ENCODE measurements at places on chromosomes 5 and 9. TPM values are rescaled to one million over a fixed set of nuclear protein-coding genes. Genes with fewer than 3 reads are reported as not detected.

GRCh38 chr9:79976257-79977073 lies 404.7 kb downstream of the TLE4 start:
- no peak for DNase-seq

GRCh38 chr9:93051680-93052089 lies 6.8 kb upstream of the SUSD3 start:
- DNase-seq = peak; percentile 84

ZFP37 gene
- polyA plus RNA-seq = not detected

SPOCK1 gene
- 3.8 TPM for polyA plus RNA-seq

DNA sequence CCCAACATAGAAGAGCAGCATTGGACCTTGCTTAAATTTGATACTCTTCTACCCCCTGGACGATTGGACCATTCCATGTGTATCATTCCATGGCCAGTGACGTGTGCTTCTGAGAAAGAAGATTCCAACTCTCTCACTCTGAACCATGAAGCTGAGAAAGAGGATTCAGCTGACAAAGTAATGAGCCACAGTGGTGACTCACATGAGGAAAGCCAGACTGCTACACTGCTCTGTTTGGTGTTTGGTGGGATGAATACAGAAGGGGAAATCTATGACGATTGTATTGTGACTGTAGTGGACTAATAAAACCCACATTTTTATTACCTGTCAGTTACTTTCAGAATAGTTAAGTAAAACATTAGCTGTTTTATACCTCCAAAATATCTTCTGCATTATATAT lies 7.5 kb downstream of the HSPA5 start:
- no peak for DNase-seq

- no peak for DNase-seq
Observed at GRCh38 chr5:74643111-74643562, 2.6 kb upstream of the ENC1 start.

DNA sequence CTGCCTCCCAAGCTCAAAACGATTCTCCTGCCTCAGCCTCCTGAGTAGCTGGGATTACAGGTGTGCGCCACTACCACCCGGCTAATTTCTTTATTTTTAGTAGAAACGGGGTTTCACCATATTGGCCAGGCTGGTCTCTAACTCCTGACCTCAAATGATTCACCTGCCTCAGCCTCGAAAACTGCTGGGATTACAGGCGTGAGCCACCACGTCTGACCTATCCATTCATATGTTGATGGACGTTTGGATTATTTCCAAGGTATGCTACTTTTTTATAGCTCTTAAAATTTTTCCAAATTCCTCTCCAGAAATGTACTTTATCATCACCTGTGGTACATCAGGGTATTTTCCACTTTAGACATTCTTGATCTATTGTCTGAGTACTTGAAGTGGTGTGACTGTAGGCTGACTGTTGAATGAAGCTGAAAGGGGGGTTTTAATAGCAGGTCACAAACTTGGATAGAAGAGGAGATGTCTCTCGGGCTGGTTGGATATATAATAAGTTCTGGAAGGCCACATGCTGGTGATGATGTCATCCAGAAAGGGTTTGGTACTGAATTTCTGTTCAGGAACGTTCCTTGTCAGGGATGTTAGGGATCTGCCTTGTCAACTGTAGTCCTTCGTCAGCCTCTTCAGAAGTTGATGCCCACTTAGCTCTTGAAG lies 7.4 kb downstream of the CTNNA1 start:
- DNase-seq = no peak

GRCh38 chr5:142065273-142065672 lies 43.3 kb upstream of the NDFIP1 start:
- no peak for DNase-seq

FAM81B gene
- polyA plus RNA-seq = not detected

GAS1 gene
- polyA plus RNA-seq = 9.0 TPM

- DNase-seq = no peak
Observed at GRCh38 chr9:20740929-20741582, 57.0 kb downstream of the FOCAD start.

- DNase-seq = no peak
Observed at GRCh38 chr9:34190996-34191892, 12.4 kb downstream of the UBAP1 start.

COL27A1 gene
- 1.4 TPM for polyA plus RNA-seq

GRCh38 chr5:78334811-78335210 lies 25.6 kb upstream of the SCAMP1 start:
- DNase-seq = no peak

GRCh38 chr9:81590688-81591087 lies 98.7 kb downstream of the TLE1 start:
- no peak for DNase-seq

GRCh38 chr9:36876056-36876455 lies 158.0 kb downstream of the PAX5 start:
- DNase-seq = peak; percentile 30

- DNase-seq = no peak
Observed at GRCh38 chr9:92600462-92601261, 64.9 kb upstream of the ECM2 start.

ADAMTS6 gene
- 0.74 TPM for polyA plus RNA-seq

DNA sequence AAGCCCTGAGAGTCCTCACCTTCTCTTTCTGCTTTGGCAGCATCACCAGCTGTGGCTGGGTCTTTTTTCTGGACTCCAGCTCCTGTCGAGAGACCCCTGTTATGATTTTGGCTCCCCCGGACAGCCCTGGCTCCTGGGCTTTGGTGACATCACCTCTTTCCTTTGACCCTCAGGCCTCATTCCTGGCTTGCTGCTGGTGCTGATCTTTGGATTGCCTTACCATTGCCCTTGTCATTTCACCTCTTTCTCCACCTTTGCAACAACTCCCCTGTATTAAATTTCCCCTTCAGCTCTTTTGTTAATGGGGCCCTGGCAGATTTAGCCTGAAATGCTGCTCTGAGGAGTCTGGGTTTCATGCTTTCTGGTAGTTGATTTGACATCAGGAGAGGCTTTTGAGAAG lies 322.8 kb downstream of the ZSWIM6 start:
- DNase-seq = no peak

SMC5 gene
- 14.3 TPM for polyA plus RNA-seq

CXCL14 gene
- 46.2 TPM for polyA plus RNA-seq

- DNase-seq = no peak
Observed at GRCh38 chr5:38541174-38541725, 15.2 kb downstream of the LIFR start.

- DNase-seq = no peak
Observed at GRCh38 chr9:14082732-14083131, 231.2 kb downstream of the NFIB start.

GAPT gene
- 0.60 TPM for polyA plus RNA-seq

MCC gene
- polyA plus RNA-seq = 1.2 TPM

DNA sequence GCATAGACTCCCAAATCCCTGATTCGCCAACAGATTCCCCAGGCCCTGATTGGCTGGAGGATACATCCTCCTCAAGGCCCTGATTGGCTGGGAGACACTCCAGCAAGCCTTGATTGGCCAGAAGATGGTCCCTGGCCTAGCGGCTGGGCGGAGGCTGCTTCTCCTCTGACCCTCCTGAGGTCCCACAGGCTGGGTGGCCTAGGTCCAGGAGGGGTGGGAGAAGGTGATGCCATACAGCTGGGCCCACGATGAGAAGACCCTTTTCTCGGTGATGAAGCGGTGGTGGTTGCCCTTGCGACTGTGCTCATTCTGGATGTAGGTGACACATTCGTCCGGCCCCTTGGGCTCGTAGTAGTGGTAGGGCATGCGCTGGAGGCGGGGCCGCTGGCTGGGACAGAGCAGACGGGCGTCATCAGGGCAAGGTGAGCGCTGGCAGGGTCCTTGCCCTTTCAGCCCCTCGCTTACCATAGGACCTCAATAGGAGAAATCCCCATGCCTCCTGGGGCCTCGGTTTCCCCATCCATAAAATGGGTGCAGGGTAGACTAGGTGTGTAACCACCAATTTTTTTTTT lies 9.0 kb upstream of the AK1 start:
- DNase-seq = no peak

DNA sequence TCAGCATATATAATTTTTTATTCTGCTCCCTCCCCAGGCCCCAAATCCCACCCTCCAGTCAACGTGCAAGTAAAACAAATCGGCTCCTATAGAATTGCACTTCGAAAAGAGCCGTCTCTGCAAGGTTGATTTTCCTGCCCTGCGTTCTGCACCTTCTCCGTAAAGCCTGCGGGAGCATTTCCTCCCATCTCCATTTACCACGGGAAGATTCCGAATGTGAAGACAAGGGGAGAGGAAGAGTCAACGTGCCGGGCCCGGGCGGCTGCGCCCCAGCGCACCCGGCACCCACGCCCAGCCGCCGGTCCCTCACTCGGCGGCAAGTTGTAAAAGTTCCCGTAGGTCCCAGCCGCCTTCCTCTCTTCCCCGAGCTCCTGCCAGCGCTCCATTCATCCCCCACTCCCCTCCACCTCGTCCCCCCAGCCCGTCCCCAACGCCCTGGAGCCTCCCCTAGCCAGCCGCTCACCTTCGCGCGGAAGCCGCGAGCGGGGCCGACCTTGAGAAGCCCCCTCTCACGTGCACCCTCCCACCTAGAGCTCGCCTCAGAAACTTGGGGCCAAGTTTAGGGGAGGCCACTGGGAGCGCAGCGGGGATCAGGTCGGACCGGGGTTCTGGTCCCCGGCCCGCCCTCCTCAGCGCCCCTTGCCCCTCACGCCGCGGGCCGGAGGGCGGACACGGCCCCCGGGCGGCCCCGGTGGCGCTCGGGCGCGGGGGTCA lies 431 bp downstream of the BNC2 start:
- DNase-seq = peak; percentile 72
